ENCODE measurements at places on chromosomes 6 and 20. TPM values are rescaled to one million over a fixed set of nuclear protein-coding genes. Genes with fewer than 3 reads are reported as not detected.

- no peak for DNase-seq
Observed at GRCh38 chr6:18162401-18162800, 7.2 kb downstream of the KDM1B start.

GRCh38 chr6:100719883-100720682 is 161.0 kb downstream of the ASCC3 start:
- no peak for DNase-seq

DNA sequence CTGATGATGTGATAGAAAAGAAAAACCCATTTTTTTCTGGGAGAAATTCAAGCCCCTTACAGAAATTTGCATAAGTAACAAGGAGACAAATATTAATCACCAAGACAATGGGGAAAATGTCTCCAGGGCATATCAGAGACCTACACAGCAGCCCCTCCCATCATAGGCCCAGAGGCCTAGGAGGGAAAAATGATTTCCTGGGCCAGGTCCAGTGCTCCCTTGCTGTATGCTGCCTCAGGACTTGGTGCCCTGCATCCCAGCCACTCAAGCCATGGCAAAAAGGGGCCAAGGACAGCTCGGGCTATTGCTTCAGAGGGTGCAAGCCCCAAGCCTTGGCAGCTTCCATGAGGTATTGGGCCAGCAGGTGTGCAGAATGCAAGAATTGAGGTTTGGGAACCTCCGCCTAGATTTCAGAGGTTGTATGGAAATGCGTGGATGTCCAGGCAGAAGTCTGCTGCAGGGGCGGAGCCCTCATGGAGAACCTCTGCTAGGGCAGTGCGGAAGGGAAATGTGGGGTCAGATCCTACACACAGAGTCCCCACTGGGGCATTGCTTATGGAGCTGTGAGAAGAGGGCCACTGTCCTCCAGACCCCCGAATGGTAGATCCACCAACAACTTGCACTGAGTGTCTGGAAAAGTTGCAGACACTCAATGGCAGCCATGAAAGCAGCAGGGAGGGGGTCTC is 7.6 kb upstream of the DBNDD2 start:
- DNase-seq: no peak

- peak; percentile 34 for DNase-seq
Observed at GRCh38 chr6:160249671-160250070, 8.9 kb downstream of the SLC22A2 start.

The ELOVL4 gene
- 5.8 TPM for total RNA-seq

DNA sequence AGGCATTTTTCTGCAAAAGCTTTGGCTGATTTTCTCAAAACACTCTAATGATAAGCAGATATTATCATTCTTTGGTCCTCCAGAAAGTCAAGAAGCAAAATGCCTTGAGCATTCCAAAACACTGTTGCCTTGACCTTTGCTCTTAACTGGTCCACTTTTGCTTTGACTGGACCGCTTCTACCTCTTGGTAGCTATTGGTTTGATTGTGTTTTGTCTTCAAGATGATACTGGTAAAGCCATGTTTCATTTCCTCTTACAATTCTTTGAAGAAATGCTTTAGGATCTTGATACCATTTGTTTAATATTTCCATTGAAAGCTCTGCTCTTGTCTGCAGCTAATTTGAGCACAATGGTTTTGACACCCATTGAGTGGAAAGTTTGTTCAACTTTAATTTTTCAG is 35.6 kb upstream of the SDHAF4 start:
- no peak for DNase-seq

- DNase-seq: no peak
Observed at GRCh38 chr20:39453890-39454289, 491.7 kb downstream of the DHX35 start.

DNA sequence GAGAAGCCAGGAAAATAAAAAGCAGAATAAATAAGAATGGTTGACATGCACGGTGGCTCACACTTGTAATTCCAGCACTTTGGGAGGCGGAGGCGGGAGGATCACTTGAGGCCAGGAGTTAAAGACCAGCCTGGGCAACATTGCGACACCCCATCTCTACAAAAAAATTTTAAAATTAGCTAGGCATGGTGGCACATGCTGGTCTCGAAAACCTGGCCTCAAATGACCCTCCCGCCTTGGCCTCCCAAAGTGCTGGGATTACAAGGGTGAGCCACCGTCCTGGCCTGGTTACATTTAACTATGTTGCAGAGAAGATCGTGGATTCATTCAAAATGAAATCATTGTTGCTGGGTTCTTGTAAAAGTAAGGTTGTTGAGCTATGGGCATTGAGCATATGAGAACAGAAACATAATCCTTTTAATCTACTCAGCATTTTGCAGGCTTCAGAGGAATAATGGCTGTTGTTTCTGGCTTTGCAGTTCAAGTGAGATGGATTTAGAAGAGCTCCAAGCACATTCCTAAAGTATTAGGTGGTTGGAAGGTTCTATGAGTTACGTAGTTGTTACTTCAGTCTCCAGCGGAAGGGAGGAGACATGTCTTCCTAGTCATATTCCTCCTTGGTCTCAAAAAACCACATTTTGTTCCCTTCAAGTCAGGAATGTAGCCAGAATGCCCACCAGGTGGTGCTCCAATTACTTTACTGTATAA is 45.6 kb upstream of the RAB23 start:
- DNase-seq: no peak

The GHRH gene
- total RNA-seq: not detected

- peak; percentile 15 for DNase-seq
Observed at GRCh38 chr20:15930311-15931305, 642.6 kb downstream of the KIF16B start.

DNA sequence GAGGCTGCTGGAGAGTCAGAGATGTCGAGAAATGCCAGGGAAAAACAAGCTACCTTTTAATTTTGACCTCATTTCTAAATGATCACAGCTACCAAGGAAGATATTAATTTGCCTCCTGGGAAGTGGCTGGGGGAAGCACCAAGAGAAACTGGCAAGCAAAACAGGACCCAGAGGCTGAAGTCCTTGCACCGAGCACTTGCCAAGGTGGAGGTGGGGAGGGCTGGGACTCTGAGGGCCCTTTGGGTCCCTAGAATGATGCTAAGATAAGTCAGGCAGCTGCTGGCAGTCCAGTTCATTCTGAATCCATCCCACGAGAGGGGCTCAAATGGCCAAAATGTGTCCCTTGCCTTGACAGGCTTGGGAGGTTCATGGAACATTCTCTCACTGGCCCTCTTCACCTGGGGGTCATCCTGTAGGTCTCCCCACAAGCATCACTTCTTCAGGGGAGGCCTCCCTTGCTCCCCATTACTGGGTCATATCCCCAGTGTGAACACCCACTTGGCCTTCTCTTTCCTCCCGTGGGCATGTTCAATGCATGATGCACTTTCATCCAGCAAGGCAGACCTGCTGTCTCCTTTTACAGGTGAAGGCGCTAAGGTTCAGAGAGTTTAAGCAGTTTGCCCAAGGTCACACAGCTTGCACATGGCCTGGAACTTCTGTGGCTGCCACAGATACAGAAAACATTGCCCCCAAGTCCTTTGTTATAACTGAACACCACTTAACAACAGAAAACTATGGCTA is 39.1 kb upstream of the BLCAP start:
- no peak for DNase-seq

DNA sequence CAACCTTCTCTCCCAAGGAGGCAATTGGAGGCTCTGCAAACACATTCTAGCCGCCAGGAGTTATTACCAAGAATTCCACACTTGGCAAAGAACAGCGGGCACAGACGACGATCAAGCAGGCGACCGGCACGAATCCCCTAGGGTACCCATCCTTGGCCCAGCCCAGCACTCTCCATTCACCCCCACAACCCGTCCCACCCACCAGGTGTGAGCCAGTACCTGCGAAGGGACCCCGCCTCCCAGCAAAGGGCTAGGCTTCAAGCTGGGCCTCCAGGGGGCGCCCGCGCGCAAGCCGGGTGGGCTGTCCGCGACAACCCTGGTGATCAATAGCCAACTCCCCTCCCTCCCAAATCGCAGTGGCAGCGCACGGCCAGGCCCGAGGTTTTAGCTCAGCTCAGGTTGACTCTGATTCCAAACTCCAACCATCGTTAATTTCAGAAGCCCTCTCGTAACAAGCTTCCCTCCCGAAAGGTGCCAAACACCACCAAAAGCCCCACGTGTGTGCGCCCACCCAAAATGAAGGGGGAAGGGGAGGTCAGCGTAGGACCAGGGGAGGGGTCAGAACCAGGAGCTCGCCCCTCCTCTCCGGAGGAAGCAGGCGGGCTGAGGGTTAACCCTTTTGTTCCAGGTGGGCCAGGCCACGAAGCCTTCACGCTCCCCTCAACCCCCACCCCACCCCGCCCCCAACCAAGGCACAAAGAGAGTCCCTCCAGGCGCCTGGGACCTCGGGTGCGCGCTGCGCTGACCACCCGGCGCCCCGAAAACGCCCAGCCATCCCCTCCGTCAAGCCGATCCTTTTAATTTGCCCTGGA is 2.1 kb downstream of the SALL4 start:
- peak; percentile 73 for DNase-seq

The MYLK4 gene
- total RNA-seq: 0.46 TPM

- no peak for DNase-seq
Observed at GRCh38 chr20:15482525-15482924, 1090.7 kb downstream of the KIF16B start.

The MOG gene
- total RNA-seq: not detected

DNA sequence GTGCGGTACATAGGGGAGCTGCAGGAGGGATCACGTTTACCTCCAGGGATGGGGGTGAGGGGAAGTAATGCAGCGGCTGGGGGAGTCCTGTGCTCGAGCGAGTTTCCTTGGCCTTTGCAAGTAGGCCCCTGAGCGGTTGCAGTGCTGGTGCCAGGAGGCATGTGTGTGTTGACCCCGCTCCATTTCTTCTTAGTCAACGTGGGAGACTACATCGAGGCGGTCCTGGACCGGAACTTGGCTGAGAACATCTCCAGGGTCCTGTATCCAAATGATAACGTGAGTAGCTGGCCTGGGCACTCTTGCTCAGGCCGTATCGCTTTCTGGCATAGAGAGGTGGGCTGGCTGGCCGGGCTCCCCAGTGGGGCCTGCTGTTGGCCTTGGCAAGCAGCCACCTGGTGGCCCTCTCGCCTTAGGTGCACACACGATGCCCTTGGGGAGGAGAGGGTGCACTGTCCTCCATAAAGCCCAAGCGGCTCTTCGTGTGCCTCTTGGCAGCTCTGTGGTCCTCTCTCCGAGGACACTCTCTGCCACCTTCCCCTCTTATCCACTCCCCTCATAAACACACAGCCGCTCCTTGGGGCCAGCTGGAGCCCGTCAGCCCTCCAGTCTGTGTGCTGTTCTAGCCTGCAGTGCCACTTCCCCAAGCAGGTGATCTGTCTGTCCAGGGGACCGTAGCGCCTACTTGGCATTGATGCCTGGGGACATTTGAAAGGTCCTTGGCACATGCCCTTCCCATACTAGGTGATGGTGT is 29.3 kb downstream of the PYGB start:
- no peak for DNase-seq

GRCh38 chr6:154933181-154933827 is 61.8 kb upstream of the TIAM2 start:
- no peak for DNase-seq

The VEGFA gene
- 127 TPM for total RNA-seq

DNA sequence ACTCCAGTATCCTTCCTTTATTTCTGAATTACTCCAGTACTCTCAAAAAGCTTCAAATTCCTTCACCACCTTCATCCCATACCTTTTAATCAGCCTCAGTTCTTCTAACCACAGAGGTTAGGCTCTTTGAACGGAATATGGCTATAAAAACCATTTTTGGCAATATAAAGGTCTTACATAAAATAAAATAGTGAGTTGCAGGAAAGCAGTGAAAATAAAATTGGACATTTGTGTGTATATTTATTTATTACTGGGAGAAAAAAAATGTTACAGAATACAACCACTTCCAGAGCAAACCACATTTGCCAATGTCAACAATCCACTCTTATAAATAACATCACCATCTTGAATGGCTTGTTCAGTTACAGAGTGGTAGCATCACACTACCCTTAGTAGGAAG is 7.7 kb downstream of the HDDC2 start:
- DNase-seq: no peak

DNA sequence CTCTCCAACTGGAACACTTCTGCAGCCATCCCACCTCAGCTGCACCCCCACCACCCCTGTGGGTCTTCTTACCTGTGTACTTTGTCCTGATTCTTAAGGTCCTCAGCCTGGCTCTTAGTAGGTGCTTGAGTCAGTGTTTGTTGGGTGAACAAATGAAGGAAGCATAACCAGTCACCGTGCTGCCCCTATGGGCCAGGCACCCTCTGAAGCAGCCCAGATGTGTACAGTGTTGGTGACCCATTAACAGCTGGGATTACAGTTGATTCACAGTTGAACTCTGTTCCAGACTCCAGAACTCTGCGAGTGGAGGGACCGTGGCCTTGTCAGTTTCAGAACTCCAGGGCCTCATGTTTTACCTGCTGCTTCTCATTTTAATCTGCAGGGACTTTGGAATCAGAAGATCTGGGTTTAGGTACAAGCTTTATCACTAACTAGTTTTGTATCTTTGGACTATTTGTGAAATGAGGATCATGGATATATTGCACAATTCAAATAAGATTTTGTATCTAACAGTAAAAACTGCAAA is 203.8 kb downstream of the TMEM242 start:
- DNase-seq: no peak

- DNase-seq: no peak
Observed at GRCh38 chr20:37828684-37829083, 74.2 kb upstream of the VSTM2L start.

DNA sequence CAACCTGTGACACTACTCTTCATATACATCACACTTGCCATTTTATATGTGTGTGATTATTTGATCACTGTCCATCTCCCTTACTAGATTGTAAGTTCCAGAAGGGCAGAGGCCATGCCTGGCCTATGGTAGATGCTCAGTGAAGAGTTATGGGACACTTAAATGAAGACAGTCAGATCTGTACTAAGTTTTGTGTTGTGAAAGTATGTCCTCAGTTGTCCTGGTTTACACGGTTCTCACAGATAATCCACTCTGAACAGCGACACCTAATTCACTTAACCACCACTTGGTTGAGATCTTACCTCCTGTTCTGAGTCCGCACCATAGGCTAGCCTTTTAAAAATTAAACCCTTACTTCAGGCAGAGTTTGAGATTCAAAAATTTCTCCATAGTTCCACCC is 434.1 kb upstream of the SOX4 start:
- no peak for DNase-seq

DNA sequence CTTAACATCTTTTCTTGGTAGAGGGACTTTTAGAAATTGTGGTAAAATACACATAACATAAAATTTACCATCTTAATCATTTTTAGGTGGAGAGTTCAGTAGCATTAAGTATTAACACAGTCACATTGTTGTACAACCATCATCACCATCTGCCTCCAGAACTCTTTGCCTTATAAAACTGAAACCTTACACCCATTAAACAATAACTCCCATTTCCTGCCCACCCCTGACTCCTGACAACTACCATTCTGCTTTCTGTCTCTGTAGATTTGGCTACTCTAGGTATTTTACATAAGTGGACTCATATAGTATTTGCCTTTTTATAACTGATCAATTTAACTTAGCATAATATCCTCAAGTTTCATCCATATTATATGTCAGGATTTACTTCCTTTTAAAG is 88.7 kb downstream of the ZHX3 start:
- no peak for DNase-seq

The GPX5 gene
- not detected for total RNA-seq

The KIF13A gene
- total RNA-seq: 57.5 TPM

Data from prostate gland (tissue), 2 donors.